ENCODE measurements at places on chromosomes 13 and 19.

- DNase-seq = peak; percentile 63
Measured at GRCh38 chr19:3359015-3359918, 7.1 kb upstream of the NFIC start.

DNA sequence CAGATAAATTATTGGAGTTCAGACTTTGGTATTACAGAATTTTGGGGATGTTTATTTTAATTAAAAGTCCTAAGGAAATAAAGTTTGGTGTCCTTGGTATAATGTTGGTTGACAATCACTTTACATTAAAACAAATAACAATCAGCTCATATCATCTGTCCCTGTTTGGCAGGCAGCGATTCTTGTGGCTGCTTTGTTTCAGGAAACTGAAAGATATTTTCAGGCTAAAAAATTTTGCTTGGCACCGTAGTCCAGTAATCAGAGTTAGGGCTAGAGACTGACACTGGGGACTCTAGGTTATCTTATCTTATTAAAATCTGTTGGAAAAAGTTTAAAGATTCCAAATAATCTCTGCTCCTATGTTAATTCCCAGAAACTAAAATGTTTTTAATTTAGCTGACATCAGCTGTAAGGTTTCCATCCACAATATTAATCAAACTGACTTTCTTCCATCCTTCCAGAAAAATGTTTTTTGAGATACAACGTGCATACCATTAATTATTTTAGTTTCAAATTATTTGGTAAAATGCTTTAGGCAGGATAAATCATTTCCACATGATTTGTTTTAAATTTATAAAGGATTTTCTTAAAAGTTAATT lies 97.6 kb downstream of the ZIC5 start:
- DNase-seq = no peak

- DNase-seq = no peak
Measured at GRCh38 chr13:47484548-47484947, 516.5 kb downstream of the SUCLA2 start.

GRCh38 chr19:5663904-5664303 lies 16.4 kb downstream of the MICOS13 start:
- no peak for DNase-seq

DNA sequence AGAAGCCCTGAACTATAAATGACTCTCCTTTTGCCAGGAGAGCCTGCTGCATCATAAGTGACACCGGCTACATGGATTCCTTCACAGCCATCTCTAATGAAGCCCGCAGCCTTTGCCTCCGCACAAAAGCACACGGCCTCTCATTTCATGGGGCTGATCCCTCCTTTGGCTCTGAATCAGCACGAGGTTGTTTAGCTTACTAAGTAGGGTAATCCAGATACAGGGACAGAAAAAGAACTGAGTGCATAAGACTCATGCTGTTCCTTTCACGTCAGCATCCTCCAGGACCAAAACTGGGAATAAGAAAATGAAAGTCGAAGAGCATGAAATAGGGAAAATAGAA lies 136.3 kb downstream of the DCT start:
- no peak for DNase-seq

- DNase-seq = no peak
Measured at GRCh38 chr13:80408270-80408669, 67.3 kb upstream of the SPRY2 start.

GRCh38 chr13:27007166-27007565 lies 164.4 kb downstream of the USP12 start:
- DNase-seq = no peak

DNA sequence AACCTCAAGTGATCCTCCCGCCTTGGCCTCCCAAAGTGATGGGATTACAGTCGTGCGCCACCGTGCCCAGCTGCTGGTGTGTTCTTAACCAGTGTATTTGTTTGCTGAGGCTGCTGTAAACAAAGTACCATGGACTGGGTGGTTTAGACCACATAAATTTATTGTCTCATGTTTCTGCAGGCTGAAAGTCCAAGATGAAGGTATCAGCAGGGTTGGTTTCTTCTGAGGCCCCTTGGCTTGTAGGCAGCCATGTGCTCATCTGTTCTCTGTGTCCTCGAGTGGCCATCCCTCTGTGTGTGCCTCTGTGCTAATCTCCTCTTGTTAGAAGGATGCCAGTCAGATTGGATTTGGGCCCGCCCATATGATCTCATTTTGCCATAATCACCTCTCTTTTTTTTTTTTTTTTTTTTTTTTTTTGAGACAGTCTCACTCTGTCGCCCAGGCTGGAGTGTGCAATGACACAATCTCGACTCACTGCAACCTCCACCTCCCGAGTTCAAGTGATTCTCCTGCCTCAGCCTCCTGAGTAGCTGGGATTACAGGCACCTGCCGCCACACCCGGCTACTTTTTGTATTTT lies 31.8 kb downstream of the PEX11G start:
- DNase-seq = no peak

DNA sequence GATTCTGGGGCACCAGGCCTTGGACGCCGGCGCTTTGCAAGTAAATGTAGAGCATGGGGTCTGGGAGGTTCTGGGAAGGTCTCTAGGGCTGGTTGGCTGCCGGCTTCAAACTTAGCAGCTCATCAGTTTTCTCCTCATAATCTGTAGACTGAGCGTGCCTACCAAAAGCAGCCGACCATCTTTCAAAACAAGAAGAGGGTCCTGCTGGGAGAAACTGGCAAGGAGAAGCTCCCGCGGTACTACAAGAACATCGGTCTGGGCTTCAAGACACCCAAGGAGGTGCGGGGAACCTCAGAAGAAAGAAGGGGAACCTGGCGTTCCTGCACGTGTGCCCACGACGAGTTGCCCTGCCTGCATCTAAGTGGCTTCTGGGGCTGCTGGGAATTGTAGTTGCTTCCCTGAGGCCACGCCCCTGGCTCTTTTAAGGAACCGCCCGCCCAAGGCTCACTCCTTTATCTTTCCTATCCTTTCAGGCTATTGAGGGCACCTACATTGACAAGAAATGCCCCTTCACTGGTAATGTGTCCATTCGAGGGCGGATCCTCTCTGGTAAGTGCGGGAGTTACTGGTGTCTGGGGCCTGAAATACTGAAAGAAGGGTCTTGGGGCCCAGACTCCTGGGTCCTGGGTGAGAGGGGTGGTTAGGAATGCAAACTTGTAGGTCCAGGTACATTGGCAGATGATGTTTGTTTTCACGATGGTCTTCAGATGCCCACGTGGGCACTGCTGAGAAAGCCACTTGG lies 984 bp downstream of the RPS11 start:
- DNase-seq = peak; percentile 60

DNA sequence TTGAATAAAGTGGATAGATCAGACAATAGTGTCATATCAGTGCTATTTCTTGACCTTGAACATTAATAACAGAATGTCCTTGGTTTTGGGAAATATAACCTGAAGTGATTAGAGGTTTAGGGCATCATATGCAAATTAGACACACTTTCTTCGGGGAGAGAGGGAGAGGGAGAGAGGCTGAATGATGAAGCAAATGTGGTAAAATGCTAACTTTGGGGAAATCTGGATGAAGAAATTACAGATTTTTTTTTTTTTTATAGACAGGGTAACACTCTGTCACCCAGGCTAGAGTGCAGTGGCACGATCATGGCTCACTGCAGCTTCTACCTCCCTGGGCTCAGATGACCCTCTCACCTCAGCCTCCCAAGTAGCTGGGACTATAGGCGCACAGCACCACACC lies 3.9 kb upstream of the NCR1 start:
- no peak for DNase-seq

DNA sequence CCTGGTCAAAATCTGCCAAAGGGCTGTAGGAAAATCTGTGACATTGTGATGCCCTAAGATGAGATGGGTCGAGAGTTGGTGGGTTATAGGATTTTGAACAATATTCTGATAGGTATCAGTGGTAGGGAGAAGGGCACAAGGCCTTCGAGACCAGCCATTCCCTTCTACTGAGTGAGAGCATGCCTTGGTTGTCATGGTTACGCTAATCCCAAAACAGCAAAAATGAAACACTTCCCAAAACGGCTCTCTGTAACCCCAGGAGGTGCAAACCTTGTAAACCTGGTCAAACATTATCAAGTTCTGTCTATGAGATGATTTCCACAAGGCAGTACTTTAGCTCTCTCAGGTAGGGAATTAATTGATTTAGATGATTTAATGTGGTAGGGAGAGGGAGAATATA lies 158.7 kb upstream of the RNF113B start:
- DNase-seq = no peak

- no peak for DNase-seq
Measured at GRCh38 chr19:49581007-49581508, at the start of gene PRRG2. Gene PRRG2 (plus strand): TSS chr19:49581316. CDS start chr19:49583220, 1,904 bp downstream.

DNA sequence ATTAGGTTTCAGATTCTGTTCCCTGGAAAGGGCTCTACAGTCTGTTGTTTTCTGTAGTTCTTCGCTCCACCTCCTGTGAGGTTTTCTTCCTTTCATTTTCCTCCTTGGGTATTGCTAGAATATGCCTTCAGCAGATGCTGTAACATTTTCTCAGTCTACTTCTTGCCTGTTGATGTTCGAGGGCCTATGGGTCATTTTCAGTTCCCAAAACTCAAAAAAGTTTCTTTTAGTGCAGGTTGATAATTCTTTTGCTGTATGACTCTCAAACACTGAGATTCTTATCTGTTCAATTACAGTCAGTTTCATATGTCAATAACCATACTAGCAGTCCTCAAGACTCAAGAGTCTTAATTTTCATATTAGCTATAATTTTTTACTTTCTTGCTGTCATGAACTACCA lies 268.3 kb downstream of the RFC3 start:
- DNase-seq = no peak

- DNase-seq = no peak
Measured at GRCh38 chr13:51816604-51817249, 12.8 kb upstream of the DHRS12 start.

- no peak for DNase-seq
Measured at GRCh38 chr13:50783066-50783465, 60.4 kb downstream of the DLEU7 start.

- DNase-seq = no peak
Measured at GRCh38 chr19:30593356-30593755, 221.2 kb downstream of the ZNF536 start.

GRCh38 chr13:110650436-110650835 lies 35.1 kb downstream of the NAXD start:
- DNase-seq = no peak

DNA sequence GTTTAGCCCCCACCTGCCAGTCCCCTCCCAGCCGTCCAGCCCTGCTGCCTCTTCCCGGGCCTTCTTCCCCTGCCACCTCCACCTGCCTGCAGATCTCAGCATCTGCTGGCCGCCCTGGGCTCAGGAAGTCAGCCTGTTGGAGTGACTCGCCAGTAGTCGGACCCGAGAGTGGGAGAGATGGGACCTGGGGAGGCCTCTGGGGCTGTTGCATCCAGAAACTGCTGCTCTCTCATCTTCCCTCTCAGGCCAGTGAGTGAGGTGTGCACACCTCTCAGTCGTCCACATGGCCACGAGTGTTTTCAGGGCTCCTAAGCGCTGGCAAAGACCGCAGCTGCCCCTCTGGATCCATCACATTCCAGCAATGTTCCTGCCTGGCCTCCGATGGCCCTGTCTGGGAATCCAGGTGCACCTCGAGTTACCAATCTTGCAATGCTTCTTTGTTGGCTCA lies 151.8 kb upstream of the SOX1 start:
- no peak for DNase-seq

DNA sequence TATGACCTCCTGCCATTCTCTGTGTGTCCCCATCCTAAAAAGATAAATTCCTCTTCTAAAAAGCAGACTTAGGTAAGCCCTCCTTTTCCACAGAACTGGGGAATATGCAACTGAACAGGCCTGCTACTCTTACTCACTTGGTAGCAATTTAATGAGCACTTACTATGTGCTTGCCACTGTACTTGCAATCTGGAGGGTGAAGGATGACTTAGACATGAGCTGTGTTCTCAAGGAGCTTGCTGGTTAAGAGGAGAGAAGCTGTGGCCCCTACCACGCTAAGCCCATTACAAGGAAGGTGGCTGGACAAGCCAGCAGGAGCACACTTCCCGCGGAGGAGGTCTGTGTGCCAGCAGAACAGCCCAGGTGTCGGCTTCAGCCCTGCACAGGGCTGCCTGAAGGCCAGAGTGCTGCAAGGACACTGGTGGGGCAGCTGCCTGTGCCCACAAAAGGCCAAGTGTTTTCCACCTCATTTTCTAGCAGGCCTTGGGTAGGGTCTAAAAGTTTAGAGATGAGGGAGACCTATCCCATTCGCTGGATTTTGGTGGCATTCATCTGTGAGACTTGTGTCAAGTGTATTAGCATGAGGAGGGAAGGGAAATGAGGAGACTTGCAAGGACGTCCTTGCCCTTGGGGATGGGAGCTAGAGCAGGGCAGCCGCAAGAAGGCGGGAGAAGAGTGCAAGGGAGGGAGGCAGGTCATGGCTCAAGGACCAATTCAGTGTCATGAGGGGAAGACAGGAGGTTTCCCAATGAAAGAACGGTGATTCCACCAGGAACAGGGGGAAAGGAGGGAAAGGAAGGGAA lies 52.0 kb downstream of the COL4A1 start:
- no peak for DNase-seq

- DNase-seq = no peak
Measured at GRCh38 chr13:102141625-102142472, 260.0 kb downstream of the FGF14 start.

DNA sequence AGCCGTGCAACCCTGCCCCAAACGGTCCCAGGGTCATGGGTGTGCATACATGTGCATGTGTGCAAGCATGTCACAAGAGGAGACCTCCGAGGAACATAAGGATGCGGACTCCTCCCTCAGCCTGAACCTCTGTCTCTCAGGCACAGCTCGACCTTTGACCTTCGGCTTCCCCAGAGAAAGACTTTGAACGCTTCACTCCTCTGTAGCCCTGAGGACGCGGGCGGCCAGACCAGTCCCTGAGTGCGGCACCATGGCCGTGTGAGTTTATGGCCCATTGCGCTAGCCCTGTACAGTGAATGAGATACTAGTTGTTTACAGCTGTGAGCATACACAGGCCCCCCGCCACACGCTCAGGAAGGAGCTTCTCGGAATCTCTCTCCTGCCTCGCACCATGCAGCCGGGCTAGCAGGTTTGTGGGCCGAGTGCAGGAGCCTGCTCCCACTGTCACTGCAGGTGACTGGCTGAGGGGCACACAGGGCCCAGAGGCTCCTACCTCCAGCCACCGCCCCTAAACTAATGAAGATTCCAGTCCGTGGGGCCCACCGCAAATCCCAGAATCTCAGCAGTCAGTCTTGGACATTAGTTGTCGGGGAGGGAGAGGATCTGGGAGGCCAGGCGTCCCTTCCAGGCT lies 10.8 kb downstream of the RASA3 start:
- no peak for DNase-seq

DNA sequence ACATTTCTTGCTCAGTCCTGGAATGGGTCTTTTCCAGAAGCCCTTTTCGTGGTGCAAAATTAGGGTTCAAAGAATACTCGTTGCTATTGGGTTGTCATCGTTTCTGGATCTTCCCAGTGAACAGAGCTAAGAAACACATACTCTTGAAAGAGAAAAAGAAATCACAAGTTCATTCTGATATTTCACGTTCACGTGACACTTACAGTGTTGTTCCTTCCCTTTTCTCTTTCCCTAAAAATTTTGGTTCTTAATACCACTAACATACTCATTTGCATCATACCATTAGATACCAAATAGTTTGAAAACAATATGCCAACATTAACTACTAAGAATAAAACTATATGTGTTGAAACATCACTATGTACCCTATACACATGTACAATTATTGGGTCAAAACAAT lies 13.4 kb upstream of the GTF2F1 start:
- DNase-seq = no peak
